Daoy (cell line): ENCODE measurements at places on chromosomes 12 and 14. TPM values are rescaled to one million over a fixed set of nuclear protein-coding genes. Genes with fewer than 3 reads are reported as not detected.

DNA sequence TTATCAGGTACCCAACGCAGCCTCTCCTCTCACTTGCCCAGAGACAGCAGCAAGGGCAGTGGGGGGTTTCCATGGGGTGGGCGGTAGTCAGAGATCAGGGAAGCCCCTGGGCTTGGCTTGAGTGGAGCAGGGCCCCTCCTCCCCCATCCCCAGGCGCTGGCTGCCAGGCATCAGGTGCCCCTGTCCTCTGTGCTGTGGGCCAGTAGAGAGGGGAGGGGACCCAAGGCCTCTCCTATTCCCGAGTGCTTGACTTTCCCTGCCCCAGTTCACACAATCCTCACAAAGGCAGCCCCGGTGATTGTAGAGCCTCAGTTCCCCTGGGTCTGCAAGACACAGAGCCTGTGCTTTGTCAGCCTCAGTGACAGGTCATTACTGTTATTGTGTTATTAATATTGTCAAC is 57.7 kb downstream of the MVK start:
- DNase-seq, result no peak

DNA sequence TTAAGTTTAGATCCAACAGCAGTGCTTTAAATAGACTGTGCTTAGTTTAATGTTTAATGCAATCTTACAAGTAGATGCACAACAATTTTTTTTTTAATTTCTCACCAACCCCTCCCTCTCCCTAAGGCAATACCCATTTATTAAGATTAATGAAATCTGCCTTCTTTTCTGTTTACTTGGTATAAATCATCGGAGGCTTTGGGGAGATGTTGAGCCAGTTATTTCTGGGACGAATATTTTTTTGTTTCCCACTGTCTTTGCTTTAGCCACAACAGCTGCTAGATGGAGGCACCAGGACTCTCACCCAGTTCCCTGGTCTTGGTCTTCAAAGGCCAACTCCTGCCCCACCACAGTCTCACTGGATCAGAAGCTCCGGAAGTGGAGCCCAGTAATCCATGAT is 113.4 kb downstream of the PLXNC1 start:
- DNase-seq, result no peak

DNA sequence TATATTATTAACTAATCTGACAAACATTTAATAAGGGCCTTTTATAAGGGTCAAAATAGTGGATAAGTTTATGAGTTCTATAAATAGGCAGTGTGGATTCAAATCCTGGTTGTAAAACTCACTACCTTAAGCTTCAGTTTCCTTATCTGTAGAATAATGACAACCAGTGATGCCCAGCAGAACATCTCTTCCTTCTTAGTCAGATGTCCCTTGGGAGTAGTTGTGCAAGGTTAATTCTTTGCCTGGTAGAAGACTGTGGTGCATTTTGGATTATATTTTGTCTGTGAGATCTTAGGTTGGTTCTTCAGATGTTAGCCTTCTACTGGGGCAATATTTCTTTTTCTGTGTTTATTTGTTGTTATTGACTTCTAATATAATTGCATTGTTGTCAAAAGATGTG is 59.5 kb downstream of the ARID2 start:
- DNase-seq, result peak; percentile 5

DNA sequence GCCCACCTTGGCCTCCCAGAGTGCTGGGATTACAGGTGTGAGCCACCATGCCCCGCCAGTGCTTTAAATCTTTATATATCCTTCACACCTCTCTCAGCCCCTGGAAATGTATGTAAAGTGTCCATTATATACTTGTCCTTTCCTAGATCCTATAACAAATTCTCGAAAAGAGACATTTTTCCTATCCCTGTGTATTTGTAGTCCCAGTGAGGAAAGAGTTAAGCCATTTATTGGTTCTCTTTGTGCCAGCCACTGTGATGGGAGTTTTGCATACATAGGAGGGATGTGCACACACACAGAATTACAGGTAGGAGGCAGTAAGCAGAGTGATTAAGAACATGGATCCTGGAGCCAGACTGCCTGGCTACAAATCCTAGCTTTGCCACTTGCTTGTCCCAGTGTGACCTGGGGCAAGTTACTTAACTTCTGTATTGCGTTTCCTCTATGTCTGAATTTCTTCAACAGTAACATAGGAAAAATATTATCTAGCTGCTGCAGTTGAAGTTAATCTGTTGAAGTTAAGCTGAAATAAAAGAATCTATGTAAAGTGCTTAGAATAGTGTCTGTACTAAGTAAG is 2.1 kb upstream of the RABGGTA start:
- DNase-seq, result no peak

DNA sequence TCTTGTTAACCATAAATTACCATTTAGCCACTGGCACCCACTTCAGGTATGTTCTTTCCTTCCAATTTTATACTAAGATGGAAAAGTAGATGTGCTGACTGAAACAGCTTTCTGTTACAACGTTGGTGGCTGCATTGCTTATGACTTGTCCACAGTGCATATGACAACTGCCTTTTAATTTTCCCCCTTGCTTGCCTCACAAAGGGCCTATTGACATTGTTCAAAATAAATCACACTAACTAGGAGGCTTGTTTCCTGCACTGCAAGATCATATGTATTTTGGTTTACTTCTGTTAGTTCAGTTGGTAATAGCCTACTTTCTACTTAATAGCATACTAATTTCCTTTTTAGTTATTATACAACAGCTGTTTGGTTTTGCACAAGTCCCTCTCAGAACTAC is 55.4 kb downstream of the SCAF11 start:
- no peak for DNase-seq

- DNase-seq, result no peak
These were observed 71.1 kb downstream of the B4GALNT3 start for GRCh38 chr12:530821-531220.

DNA sequence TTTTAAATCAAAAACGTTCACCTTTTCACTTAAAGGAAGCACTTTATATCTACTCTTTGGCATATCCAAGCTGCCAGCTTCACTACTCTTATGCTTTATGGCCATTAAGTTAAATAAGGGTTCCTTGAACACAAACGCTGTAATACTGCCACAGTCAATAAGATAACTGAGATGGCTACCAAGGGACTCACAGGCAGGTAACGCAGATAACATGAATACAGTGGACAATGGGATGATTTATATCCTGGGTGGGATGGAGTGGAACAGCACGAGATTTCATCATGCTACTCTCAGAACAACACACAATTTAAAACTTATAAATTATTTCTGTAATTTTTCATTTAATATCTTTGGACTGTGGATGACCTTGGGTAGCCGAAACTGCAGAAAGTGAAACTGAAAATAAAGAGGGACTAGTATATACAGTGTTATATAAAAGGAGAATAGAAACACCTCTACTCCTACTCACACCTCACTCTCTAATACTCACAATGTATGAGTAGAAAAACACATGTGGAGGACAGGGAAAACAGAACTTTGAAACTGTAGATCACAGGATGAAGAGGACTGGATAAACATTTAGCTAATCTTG is 367.3 kb downstream of the C12orf50 start:
- peak; percentile 3 for DNase-seq

GRCh38 chr12:128970941-128971340 is 117.7 kb downstream of the GLT1D1 start:
- no peak for DNase-seq

DNA sequence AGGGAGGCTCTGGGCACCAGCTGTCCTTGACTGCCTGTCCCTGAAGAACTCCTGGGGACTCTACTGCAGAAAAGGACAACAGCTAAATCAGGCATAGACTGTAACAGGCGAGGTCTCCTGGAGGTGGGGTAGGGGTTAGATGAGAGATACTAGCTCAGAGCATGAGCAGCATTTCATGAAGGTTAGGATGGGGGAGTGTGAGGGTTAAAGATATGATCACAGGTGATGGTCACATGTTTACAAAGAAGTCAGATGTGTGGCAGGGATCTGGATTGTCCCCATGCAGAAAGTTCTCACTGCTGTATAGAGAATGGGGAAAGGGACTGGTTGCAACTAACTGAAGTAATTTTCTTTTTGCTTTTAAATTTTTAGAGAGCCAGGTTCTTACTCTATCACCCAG is 26.5 kb downstream of the TMEM229B start:
- DNase-seq, result no peak

DNA sequence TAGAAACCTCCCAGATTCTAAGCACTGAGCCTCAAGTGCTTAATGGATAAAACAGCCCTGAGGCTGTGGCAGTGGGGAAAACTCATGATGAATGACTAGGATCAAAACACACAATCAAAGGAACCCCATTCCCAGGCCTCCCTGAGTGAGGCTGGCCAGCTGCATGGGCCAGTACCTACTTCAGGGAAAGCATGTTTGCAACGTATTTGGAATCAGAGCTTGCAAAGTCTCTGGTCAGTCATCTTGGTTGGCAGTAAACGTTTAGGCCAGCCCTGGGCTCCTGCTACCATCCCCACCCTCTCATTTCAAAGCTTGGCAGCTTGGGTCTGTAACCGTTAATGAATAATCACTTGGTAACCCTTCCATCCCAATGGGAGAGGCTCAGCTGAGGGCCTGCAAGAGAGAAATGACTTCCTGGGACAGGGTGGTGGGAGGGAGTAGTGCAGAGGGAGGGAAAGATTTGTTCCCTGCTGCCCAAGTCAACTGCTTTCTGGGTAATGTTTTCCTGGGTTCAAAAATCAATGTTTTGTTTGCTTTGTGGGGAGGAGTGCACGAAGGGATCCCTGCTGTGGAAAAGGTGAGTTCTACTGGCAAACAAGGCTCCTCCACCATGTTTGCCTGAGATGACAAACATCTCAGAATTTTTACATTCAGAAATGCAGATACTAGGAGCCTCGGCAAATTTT is 2.0 kb upstream of the RNASE8 start:
- no peak for DNase-seq

- DNase-seq, result no peak
These were observed 38.8 kb downstream of the BEST3 start for GRCh38 chr12:69660164-69660863.

- no peak for DNase-seq
These were observed 3.0 kb upstream of the HOXC13 start for GRCh38 chr12:53935383-53936341.

GRCh38 chr12:3698218-3698974 is 54.5 kb downstream of the CRACR2A start:
- DNase-seq, result peak; percentile 85

GRCh38 chr12:62008703-62009102 is 251.5 kb upstream of the USP15 start:
- no peak for DNase-seq

GRCh38 chr14:83607682-83608081 is 1922.3 kb upstream of the FLRT2 start:
- no peak for DNase-seq

DNA sequence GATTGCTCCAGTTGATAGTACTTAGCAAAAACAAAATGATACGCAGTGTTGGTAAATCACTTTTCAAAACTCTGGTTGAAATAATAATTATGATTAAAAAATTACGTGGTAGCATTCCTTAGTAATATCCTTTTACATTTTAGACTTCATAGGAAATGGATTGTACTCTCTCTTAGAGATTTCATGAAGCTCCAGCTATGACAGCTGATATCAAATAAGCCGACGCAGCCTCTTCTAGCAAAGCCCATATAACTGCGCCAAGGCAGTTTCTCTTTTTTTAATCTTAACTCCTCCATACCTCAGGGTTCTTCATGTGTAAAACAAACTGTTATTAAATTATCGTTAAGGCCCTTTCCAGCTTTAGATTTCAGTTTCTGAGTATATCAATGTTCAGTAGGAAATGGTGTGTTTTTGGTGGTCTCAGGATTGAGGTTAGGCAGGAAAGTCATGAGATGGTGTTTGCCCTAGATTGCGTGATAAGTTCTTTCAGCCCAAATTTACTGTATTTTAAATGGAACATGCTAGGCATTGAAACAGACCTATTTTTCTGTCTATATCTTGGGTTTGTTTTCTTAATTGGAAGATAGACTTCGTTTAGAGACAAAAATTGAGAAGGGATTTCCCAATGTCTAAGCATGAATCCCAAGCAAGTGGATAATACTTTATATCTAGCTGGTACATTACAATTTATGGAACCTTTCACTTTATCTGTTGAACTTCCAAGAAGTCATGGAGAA is 902 bp upstream of the CFL2 start:
- DNase-seq, result no peak

DNA sequence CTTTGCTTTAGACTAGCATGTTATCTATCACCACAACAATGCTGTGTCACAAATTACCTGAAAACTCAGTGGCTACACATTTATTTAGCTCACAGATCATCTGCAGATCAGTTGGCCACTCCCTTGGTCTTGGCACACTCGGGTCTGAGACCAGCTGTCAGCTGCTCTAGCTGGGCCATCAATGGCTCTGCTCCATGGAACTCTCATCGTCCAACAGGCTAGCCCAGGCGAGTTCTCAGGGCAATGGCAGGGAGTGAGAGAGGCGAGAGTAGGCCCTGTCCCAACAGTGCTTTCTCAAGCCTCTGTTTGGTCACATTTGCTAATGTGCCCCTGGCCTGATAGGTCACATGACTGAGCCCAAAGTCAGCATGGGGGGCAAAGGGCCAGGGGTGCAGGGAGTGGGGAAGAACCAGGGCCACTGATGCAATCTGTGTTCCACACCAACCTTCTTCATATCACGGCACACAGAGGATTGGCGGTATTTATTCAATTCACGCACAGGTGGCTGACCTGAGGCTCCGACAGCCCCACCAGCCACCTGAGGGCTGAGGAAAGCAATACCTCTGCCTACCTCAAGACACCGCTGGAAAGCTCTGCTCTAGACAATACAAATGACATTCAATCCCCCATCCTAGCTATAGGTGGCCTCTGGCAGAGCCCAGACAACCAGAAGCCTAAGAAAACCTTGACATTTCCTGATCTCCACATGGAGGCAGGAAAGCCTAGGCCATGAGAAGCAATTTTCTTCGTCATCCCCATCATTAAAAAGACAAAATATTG is 82.5 kb downstream of the NT5DC3 start:
- no peak for DNase-seq

DNA sequence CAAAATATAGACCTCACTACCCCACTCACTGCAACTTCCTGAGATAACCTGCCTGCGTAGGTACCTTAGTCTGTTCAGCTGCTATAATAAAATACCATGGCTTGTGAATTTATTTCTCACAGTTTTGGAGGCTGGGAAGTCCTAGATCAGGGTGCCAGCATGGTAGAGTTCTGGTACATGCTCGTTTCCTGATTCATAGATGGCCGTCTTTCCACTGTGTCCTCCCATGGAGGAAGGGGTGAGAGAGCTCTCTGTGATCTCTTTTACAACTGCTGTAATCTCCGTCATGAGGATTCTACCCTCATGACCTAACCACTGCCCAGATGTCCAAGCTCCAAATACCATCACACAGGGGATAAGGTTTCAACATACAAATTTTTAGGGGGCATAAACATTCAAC is 49.7 kb downstream of the KCNA1 start:
- DNase-seq, result no peak

GRCh38 chr14:100222224-100223093 is 16.5 kb upstream of the YY1 start:
- no peak for DNase-seq

- no peak for DNase-seq
These were observed 103.1 kb downstream of the UNC79 start for GRCh38 chr14:93533842-93534241.

GRCh38 chr14:33464254-33464962 is 486.5 kb downstream of the EGLN3 start:
- DNase-seq, result no peak

GRCh38 chr14:68113343-68113930 is 293.9 kb downstream of the RAD51B start:
- no peak for DNase-seq

The TAS2R43 gene
- 1.6 TPM in 1 of 2 replicates, not detected in the other for total RNA-seq

The KRT72 gene
- total RNA-seq, result not detected in 2 replicates

The OR6C68 gene
- total RNA-seq, result not detected in 2 replicates

The GSG1 gene
- total RNA-seq, result 0.06 TPM in 1 of 2 replicates, not detected in the other

The C12orf54 gene
- total RNA-seq, result not detected in 2 replicates

The C14orf180 gene
- total RNA-seq, result not detected in 2 replicates

The TMEM229B gene
- 2.9 and 8.5 TPM in 2 replicates for total RNA-seq

The APOF gene
- total RNA-seq, result 0.40 TPM in 1 of 2 replicates, not detected in the other

The FGD4 gene
- total RNA-seq, result 4.3 and 5.2 TPM in 2 replicates

The FOXG1 gene
- total RNA-seq, result 1.8 and 4.5 TPM in 2 replicates

The GPR68 gene
- 10.1 and 11.6 TPM in 2 replicates for total RNA-seq

The BMAL2 gene
- total RNA-seq, result 57.2 and 65.3 TPM in 2 replicates

The KRT82 gene
- total RNA-seq, result not detected in 2 replicates
